ENCODE measurements at places on chromosomes 2 and 18. TPM values are rescaled to one million over a fixed set of nuclear protein-coding genes. Genes with fewer than 3 reads are reported as not detected.

GRCh38 chr2:234606896-234607295 is 110.0 kb upstream of the ARL4C start:
- DNase-seq = no peak

- DNase-seq = no peak
Measured at GRCh38 chr2:83661711-83662110, 797.4 kb downstream of the SUCLG1 start.

- no peak for DNase-seq
Measured at GRCh38 chr2:16114070-16114469, 173.7 kb downstream of the MYCN start.

DNA sequence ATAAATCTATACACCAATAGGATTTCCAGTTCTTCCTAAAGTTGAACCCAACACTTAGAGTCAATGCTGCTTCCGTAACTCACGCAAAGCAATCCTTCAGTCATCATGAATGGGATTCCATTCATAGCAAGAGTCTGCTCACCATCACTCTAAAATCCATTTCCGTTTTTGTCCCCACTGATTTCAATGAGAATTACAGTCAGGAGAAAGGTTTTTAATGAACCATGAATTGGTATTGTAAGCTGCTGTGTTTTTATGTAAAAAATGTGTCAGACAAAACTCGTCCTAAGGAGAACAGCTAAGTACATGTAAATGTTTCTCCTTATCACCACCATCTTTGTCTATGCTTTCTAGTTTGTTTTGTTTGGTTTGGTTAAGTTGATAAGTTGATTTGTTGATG is 391.5 kb downstream of the IRS1 start:
- DNase-seq = no peak

DNA sequence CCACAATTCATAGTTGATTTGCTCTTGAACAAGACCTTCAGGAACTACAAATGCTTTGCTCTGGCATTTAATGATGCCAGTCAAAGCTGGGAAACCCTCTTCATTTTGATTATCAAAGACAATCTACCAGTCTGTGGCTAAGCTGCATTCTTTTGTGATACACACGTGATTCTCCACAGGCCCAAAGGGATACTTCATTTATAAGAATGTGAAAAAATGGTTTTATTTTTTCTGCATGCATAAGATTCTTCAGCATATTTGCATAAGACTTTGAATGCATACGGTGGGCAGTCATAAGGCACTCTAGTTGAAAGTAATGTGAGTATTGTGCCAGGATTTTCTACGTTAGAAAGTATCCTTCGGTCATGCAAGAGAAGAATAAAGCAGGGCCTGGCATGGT is 33.0 kb upstream of the ARL5A start:
- DNase-seq = no peak

- DNase-seq = no peak
Measured at GRCh38 chr2:138649571-138649970, 130.6 kb downstream of the NXPH2 start.

DNA sequence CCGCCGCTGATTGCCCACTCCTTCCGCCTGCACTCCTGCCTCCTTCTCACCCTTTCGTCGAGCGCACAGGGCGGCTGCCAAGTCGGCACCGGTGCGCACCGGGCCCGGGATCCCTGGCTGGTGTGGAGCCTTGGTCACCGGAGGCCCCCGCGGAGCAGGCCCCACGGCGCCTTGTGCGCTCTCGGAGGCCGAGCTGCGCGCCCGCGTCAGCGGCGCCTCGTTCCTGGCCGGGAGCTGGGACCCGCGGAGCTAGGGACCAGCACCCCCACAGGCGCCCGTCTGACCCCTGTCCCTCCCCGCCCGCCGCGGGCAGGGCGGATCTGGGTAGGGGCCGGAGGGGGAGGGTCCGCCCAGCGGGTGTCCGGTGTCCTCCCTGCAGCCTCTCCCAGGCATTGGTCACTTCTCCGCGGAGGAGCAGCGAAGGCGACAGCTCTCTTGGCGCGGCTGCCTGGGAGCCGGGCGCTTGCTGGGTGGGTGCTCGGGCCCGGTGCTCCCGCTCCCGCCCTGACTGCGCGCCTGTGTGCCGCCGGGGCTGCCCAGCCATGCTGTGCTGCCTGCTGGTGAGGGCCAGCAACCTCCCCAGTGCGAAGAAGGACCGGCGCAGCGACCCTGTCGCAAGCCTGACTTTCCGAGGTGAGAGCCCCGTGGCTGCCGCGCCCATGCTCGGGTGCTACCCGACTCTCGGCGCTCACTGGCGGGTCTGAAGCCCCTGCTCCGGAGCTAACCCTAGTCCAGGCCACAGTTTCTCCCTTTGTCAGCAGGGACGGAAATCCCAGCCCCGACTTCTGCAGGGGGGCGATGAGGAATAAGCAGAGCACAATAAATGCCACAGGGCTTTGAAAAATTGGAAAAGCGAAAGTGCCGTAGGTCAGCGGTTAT is 13.2 kb downstream of the DYSF start:
- no peak for DNase-seq

DNA sequence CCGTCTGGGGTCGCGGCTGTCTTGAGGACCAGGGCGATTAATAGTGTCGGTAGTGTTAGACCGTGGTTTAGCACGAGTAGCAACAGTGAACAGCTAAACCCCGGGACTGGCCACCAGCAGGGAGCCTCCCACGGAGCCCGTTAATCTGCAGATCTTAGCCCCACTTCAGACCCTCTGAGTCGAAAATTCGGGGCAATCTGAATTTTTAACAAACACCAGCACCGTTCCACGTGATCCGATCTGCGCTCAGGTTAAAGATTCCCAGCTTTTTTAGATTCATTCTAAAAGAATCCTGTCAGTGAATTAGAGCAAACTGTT is 479 bp upstream of the ATP5F1A start:
- DNase-seq = no peak

DNA sequence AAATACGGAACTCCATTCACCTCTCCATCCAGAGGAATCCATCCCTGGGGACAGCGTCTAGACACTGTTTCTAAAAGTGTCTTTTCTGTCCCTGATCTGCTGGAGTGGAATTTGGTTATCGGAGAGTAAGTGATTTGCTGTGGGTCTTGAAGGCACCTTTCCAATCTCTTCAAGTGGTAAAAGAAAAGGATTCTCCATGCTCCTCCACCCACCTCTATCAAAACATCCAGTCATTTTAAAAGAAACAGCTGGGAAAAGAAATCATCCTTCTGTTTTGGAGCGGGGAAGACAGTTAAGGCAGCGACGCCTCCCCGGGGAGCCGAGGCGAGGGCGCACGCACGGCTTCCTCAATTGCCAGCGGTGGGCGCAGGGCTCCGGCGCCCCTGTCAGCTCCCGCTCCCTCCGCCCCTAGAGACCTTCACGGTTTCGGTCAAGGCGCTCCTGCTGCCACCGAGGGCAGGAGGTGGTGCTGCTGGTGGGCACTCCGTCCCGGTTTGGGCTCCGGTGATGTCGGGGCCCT is 547 bp downstream of the SLC35F5 start:
- no peak for DNase-seq

DNA sequence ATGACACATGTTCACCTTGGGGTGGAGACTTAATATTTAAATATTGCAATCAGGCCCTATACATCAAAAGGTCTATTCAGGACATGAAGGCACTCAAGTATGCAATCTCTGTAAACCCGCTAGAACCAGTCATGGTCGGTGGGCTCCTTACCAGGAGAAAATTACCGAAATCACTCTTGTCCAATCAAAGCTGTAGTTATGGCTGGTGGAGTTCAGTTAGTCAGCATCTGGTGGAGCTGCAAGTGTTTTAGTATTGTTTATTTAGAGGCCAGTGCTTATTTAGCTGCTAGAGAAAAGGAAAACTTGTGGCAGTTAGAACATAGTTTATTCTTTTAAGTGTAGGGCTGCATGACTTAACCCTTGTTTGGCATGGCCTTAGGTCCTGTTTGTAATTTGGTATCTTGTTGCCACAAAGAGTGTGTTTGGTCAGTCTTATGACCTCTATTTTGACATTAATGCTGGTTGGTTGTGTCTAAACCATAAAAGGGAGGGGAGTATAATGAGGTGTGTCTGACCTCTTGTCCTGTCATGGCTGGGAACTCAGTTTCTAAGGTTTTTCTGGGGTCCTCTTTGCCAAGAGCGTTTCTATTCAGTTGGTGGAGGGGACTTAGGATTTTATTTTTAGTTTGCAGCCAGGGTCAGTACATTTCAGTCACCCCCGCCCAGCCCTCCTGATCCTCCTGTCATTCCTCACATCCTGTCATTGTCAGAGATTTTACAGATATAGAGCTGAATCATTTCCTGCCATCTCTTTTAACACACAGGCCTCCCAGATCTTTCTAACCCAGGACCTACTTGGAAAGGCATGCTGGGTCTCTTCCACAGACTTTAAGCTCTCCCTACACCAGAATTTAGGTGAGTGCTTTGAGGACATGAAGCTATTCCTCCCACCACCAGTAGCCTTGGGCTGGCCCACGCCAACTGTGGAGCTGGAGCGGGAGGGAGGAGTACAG is 108.1 kb downstream of the XRCC5 start:
- no peak for DNase-seq

DNA sequence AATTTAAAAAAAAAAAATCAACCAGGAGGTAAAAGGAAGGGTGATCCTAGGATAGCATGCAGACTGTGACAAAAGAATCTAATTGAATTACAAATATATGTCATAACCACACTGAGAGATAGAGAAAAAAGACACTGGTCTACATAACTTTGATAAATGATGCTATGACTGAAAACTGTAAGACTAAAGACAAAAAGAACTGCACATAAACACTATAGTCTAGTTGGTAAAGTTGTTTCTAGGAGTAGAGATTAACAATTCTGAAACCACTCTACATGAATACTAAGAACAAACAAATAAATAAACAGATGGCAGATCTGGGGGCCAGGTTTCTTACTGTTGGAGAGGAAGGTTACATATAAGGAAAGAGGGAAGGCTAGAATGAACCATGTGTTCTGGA is 14.6 kb upstream of the CHAC2 start:
- no peak for DNase-seq

GRCh38 chr2:205889114-205889513 is 196.9 kb downstream of the INO80D start:
- DNase-seq = no peak

Gene ATP6V1B1
- total RNA-seq = not detected
